ENCODE measurements at places on chromosomes 7 and 10.

DNA sequence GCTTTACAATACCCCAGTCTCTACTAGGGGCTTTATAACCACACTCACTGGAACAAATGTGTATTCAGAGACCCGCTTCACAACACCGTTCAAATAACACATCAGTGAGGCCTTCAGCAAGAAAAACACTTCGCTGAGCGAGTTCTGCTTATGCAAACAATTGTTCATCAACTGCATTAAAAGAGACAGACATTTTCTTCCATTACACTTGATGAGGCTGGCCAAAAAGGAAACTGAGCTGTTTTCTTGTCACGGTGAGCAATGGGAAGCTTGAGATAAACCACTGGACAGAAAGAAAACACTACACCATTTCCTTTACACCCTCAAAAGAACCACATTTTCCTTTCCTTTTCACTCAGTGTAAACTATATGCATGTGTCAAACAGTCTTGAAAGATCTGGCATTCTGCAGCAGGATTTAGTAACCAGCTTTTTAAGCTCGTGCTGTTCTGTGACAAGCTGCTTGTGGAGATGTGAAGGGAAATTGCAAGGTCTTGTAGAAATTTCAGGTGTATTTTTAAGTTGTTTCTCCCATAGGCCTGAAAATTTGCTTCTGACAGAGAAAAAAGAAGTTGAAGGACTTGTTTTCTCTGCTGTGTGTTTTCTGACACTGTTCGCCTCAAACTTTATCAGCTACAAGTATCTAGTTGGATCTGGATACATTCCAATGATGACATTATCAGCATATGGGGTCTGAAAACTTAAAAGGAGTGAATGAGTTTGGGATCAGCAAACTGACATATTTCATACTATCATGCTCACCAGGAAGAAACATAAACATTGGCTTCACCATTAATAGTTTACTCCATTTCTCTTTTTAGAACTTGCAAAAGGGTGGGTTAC, 693.1 kb downstream of the PARD3 start:
- DNase-seq = no peak

- DNase-seq = no peak
Observed at GRCh38 chr10:26334232-26334931, 103.8 kb upstream of the APBB1IP start.

GRCh38 chr10:8568401-8568800, 513.9 kb downstream of the GATA3 start:
- DNase-seq = no peak

- no peak for DNase-seq
Observed at GRCh38 chr10:72311667-72312066, 37.9 kb downstream of the DDIT4 start.

- no peak for DNase-seq
Observed at GRCh38 chr7:5702876-5703571, 78.4 kb downstream of the RNF216 start.

DNA sequence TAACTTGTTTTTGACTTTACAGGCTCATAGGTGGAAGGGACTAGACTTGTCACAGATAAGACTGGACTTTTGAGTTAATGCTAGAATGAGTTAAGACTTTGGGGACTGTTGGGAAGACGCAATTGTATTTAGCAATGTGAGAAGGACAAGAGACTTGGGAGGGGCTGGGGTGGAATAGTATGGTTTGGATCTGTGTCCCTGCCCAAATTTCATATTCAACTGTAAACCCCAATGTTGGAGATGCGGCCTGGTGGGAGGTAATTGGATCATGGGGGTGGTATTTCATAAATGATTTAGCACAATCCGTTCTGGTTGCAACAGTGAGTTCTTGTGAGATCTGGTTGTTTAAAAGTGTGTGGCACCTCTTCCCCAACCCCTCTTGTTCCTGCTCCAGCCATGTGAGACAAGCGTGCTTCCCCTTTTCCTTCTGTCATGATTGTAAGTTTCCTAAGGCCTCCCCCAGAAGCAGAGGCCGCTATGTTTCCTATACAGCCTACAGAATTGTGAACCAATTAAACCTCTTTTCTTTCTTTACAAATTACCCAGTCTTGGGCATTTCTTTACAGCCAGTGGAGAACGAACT, 22.6 kb downstream of the RNF216 start:
- no peak for DNase-seq

- DNase-seq = no peak
Observed at GRCh38 chr10:31782701-31783100, 145.9 kb downstream of the ARHGAP12 start.

GRCh38 chr7:134083766-134084487, 43.2 kb upstream of the LRGUK start:
- no peak for DNase-seq

DNA sequence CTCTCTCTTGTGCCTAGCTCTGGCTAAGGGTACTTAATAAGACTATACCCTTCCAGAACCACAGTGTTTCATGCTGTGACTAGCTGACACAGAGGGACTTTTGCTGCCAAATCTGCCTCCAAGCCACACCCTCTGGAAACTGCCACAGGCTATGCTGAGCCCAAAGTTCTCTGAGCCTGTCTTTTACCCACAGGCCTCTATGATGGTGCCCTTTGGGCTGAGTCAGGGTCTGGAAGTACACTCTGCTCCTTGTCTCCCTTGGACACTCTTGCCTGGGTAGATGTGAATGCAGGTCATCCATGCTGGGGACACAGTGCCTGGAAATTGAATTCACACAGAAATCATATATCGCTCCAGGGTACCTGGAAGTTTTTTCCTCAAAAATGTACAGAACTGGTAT, 22.6 kb downstream of the DYDC1 start:
- no peak for DNase-seq

- DNase-seq = no peak
Observed at GRCh38 chr7:148212731-148213130, 377.8 kb upstream of the C7orf33 start.

GRCh38 chr7:153065051-153065450, 305.5 kb downstream of the ACTR3B start:
- DNase-seq = no peak

GRCh38 chr10:33190406-33190805, 144.1 kb downstream of the NRP1 start:
- DNase-seq = no peak

- DNase-seq = no peak
Observed at GRCh38 chr7:40493609-40494051, 358.8 kb downstream of the SUGCT start.

GRCh38 chr7:129958643-129959470, 6.1 kb upstream of the UBE2H start:
- no peak for DNase-seq

DNA sequence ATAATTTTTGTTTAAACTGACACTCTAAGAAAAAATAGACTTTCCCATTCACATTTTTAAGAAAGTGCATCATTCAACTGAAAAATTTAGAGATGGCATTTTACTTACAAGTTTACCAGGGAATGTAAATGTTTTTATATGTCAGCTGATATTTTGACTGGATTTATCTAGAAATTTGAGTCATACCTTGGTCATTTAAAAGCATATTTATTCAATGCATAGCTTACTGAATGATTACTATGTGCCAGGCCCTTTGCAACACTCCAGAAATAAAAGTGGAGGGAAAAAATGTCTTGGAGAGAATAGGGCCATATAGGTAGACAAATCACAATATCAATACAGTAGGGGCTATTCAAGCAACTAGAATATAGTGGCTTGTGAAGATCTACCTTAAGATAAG, 98.4 kb upstream of the FAM3C start:
- DNase-seq = no peak

GRCh38 chr7:134478707-134479106, 19.8 kb upstream of the AKR1B1 start:
- no peak for DNase-seq

- DNase-seq = no peak
Observed at GRCh38 chr10:87684001-87684638, 24.4 kb downstream of the PAPSS2 start.

DNA sequence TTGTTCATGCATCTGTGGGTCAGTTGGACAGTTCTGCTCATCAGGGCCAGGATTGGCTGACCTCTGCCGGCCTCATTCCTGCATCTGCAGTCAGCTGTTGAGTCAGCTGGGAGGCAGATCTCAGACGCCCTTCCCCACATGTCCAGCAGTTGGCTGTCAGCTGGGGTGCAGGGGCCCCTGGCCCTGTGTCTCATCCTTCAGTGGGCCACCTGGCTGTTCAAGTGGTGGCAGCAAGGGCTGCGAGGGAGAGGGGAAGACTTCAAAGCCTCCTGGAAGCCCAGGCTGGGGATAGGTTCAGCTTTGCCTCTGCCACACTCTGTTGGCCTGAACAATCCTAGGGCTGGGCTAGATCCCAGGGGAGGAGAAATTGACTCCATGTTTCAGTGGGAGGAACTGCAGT, 33.2 kb downstream of the TACR2 start:
- DNase-seq = no peak

- DNase-seq = no peak
Observed at GRCh38 chr7:20454202-20454601, 123.5 kb downstream of the ITGB8 start.

DNA sequence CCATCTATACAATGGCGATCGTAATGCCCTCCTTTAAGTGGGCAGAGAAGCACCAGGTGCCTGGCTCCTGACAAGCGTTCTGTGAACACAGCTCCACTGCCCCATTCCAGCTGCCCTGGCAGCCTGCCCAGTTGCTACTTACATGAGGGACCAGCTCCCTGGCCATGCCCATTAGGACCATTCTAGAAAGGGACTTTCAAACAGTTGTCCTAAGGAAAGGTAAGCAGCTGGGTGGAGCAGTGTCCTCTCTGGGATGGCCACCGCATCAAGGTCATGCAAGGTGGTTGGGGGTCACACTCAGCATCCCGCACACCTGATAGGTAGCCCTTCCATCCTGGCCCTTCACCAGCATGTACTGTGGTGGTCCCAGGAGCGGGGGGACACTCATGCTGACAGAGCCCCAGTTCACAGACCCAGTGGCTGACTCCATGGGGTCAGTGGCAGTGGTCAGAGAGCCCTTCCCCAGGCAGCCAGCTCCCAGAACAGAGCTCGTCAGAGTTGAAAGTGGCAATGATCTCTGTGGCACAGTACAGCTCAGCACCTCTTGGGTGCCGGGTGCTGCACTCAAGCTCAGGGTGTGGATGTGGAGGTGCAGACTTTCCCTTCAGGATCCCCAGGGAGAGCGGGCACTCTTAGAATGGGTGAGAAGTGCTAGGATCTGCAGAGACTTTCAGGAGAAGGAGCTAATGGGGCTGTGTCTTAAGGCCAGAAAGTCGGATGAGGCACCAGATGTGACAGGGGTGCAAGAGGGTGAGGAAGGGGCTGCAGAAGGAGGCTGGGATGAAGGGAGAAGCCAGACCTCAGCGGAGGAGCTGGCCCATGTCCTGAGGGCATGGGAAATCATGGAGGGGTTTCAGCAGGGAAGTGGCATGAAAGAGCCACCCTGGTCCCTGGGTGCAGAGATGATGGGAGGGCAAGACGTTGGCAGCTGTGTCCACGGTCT, 10.9 kb downstream of the MMRN2 start:
- no peak for DNase-seq

DNA sequence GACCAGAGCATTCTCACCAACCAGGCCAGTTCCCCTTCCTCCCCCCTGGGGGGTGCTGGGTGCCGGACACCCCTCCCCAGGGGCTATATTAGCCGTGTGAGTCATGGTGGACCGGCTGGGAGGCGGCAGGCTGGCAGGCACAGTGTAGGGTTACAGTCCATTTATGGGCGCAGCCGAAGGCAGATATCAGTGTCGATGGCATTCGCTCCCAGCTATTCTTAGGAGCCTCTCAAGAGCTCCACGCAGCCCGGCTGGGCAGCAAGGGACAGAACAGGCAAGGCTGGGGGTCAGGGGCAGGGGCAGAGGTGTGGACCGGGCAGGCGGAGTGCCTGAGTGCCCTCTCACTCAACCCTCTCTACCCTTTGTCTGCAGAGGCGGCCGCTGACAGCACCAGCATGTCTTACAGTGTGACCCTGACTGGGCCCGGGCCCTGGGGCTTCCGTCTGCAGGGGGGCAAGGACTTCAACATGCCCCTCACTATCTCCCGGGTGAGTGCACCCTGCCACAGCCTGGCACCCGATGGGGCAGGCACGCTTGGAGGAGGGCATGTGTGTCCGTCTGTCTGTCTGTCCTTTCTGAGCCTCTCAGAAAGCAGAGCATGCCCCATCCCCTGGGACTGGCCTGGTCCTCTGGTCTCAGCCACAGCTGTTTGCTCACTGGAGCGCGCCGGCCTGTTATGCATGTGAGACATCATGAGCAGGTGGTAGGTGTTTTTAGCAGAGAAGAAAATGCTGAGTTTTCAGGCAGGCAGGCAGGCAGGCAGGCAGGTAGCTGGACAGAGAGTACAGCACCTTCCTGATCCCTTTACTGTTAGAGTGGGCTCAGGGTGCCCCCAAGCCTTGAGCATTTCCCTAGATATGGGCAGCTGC, at the start of gene LDB3:
TSS of gene LDB3 (plus strand) at position 215 of the 869 bp plus-strand sequence. CDS start at position 396, 181 bp downstream.
- DNase-seq = peak; percentile 62

- DNase-seq = no peak
Observed at GRCh38 chr7:90081621-90082020, 72.6 kb upstream of the STEAP1 start.

GRCh38 chr10:73446926-73447325, 13.6 kb upstream of the MSS51 start:
- no peak for DNase-seq

DNA sequence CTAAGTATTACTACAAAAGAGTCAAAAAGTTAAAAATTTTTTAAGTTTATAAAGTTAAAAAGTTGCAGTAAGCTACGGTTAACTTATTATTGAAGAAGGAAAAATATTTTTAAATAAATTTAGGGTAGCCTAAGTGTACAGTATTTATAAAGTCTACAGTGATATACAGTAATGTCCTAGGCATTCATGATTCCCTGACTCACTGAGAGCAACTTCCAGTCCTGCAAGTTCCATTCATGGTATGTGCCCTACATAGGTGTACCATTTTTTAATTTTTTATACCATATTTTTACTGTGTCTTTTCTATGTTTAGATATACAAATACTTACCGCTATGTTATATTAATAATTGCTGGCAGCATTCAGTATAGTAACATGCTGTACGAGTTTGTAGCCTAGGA, 92.3 kb downstream of the CTNNA3 start:
- no peak for DNase-seq

DNA sequence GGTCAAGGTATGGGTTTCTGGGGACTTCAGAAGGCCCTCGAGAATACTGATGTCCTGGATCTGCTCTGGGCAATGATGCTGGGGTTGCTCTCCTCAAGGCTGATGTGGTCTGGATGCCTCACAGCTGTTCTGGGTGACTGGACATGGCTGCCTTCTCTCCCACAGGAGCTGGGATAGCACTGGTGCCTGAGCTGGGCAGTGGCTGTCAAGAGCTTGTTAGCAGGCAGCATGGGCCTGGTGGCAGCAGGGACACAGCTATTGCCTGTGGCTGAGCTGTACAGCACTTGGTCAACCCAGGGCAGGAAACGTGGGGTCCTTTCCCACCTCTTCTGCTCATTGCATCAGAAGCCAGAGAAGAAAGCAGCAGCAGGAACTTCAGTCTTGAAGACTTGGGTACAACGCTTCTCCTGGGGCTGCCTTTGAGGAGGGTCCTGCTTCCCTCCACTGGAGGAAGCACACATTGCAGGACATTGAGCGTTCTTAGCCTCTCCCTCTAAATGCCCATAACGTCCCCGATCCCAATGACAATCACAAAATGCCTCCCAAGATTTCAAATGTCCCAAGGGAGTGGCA, 13.0 kb downstream of the ADCYAP1R1 start:
- no peak for DNase-seq

Measured in right kidney (tissue), 9 donors.